Jurkat, Clone E6-1 (cell line): ENCODE measurements at places on chromosomes 7 and 10.
A peak's percentile ranks its signal among the peaks of the same experiment; 100 is the strongest.

GRCh38 chr10:130623680-130624267, 487.6 kb downstream of the GLRX3 start:
- DNase-seq = no peak

DNA sequence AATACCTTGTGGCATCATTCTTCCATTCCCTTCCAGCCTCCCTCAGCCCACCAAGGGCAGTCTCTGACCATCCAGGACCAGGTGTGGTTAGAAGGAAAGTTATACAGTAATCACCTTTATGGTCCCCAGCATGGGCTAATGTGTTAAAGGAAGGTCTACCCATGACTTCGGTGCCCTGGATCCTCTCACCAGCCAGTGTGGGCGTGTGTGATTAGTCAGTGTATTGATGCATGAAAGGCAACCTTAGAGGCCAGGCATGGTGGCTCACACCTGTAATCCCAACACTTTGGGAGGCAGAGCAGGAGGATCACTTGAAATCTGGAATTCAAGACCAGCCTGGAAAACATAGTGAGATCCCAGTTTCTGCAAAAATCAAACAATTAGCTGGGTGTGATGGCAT, 88.9 kb downstream of the APBB1IP start:
- DNase-seq = no peak

GRCh38 chr10:10613656-10614244, 403.9 kb upstream of the CELF2 start:
- DNase-seq = no peak

- DNase-seq = no peak
Measured at GRCh38 chr10:118874171-118874570, 119.4 kb upstream of the CACUL1 start.

DNA sequence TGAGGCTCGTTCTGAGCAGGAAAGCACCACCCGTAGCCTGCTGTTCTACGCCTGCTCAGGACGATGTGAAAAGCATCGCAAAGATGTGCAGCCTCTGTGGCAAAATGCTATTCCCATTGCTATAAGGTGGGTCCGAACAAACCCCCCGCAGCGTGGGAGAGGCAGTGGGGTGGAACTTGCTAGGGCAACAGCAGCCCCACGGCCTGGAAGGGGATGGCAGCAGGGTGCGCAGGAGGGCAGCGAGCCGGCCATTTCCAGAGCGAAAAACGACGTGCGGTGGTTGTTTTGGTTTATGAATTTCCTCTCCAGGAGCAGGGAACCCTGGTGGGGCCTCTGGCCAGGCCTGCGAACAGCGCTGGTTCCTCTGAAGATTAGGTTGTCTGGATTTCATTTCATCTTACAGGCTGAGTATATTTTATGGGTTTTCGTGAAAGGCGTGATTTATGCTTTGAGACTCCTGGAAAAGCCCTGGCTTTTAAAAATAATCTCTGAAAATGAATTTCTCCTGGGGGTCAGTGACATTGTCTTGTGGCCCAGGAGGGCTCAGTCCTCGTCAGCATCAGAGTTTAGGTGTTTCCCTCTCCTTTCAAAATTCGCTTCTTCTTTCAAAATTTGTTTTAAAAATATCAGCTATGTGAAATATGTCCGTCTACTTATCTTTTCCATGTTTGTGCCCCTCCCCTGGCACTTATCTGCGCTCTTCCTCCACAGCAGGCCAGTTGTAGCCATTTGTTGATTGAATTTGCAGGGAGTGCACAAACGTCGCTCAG, 42.3 kb upstream of the UBE3C start:
- no peak for DNase-seq

- DNase-seq = peak; percentile 93
Measured at GRCh38 chr7:2138146-2138765, 94.5 kb downstream of the MAD1L1 start.

GRCh38 chr7:147911201-147911601, 679.4 kb upstream of the C7orf33 start:
- no peak for DNase-seq

DNA sequence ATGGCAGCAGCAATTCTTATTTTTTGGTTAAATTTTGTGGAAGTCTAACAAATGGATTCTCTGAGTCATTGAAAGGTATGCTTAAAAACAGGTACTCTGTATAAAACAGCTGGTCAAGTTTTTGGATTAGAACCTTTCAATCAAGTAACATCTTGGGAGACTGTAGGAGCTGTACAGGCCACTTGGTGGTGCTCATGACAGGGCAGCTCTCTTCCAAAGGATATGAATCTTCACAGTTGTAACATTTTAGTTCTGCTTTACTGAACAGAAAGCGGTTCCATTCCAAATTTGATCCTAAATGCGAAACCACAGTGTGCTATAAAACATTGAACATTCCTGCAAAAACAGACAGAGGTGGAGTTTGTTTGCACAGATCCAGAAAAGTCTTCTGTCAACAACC, 44.5 kb upstream of the AGR3 start:
- peak; percentile 26 for DNase-seq

GRCh38 chr10:34743814-34744213, 71.3 kb downstream of the PARD3 start:
- no peak for DNase-seq
